T-helper 1 cell (primary cell): ENCODE measurements at places on chromosomes 6 and 20.

DNA sequence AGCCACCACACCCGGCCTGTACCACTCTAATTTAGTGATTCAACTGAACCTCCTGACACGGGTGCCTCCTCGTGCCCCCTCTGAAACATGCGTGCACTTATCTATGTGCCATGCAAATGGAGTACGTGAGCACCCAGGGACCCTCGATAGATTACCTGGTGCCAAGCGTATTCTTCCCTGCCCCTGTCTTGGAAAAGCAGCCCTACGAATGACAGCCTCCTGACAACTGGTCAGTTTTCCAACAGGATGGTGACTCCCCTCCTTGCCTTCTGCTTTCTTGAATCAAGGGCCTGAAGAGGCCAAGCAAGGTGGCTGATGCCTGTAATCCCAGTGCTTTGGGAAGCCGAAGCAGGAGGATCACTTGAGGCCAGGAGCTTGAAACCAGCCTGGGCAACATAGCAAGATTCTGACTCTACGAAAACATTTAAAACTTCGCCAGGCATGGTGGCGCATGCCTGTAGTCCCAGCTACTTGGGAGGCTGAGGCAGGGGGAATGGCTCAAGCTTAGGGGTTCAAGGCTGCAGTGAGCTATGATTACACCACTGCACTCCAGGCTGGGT is 25.4 kb upstream of the SYNJ2 start:
- DNase-seq = no peak

GRCh38 chr20:37873884-37874283 is 29.0 kb upstream of the VSTM2L start:
- no peak for DNase-seq

- no peak for DNase-seq
Measured at GRCh38 chr6:20447581-20448132, 46.0 kb downstream of the E2F3 start.

GRCh38 chr6:31438677-31439076 is 35.3 kb downstream of the MICA start:
- DNase-seq = no peak

GRCh38 chr20:33667676-33668465 is 1.1 kb downstream of the ACTL10 start:
- DNase-seq = peak; percentile 74

- DNase-seq = no peak
Measured at GRCh38 chr6:13453771-13454251, 33.6 kb downstream of the GFOD1 start.

GRCh38 chr6:40695750-40696415 is 108.7 kb upstream of the LRFN2 start:
- DNase-seq = no peak

DNA sequence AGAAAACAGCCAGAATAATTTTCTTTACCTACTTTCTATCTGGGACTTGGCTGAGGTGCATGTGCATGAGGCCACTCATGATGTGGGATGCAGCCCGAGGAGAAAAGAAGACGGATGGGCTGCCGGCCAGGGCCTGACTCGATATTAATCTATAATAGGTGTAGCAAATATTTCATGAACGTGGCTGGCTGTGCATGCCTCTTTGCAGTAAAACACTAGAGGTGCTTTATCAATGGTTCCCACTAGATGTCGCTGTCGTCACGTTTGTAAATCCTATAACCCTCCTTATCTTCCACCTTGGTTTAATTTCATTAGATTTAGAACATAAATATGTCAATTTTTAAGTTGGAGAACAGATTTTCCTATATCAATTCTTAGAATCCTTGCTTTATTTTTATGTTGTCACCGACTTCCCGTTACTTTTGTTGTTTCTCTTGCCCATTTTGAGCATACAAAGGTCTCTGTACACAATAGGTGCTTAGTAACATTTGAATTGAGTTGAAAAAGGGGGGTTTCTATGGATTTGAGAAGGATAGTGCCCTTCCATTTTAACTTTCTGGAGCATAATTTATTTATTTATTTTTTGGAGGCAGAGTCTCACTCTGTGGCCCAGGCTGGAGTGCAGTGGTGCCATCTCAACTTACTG is 19.6 kb upstream of the FERMT1 start:
- DNase-seq = peak; percentile 37

DNA sequence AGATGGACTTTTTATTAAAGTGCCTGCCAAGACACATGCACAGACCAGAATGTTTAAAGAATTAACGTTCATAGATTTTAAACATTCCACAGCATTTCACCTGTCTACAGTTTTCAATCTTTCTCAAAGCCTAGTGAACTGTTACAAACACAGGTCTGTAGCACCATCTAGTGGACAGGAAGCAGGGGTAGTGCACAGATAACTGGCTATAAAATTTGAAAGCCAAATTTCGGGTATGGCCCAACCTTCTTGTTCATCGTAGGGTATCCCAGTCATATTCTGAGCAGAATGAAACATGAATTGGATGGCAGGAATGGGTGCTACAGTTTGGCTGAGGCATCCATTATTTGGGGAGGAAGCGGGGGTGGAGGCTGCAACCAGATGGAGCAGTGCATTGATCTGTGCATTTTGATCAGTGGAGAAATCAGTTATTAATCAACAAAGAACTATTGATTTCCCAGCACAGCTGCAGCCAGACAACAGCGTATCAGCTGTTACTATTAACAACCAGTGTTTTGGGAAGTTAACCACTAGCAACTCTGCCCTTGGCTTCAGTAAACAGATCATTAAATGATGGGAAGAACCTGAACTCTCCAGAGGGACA is 56.1 kb upstream of the B3GAT2 start:
- DNase-seq = peak; percentile 5

- no peak for DNase-seq
Measured at GRCh38 chr6:31246051-31246521, 25.8 kb downstream of the HLA-C start.

- peak; percentile 70 for DNase-seq
Measured at GRCh38 chr6:170271771-170272314, 19.0 kb downstream of the DLL1 start.

DNA sequence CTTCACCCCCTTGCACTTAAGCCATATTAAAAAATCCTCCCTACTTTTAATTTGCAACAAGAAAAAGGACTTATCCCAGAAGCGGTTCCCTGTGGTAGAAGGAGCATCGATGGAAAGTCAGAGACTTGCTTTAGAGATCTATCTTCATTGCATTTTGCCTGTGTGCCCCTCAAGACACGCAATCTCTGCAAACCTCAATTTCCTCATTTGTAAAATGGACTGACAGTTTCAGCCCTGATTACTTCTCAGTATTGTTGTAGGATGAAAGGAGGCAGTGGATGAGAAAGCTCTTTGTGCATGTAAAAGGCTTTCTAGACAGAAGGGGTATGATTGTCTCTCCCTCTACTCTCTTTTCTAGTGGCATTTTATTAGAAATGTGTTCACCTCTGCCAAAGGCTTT is 410.2 kb downstream of the CDC5L start:
- DNase-seq = no peak

GRCh38 chr20:59802471-59803221 is 130.8 kb downstream of the SYCP2 start:
- no peak for DNase-seq

DNA sequence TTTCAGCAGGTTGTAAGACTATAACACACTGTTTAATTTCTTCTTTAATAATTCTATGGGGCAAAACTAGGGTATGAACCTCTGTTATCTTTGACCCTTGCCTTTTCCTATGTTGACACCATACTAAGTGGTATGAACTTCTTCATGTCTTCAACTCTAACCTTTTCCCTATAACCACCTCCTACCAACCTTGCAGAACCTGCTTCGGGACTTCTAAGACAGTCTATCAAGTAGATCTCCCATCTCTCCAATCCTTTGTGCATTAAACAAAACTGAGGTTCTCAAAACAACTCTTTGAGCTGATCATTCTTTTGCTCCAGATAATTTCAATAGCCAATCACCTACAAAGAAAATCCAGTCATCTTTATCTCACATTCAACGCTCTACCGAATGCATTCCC is 23.4 kb downstream of the SNAP91 start:
- DNase-seq = no peak

DNA sequence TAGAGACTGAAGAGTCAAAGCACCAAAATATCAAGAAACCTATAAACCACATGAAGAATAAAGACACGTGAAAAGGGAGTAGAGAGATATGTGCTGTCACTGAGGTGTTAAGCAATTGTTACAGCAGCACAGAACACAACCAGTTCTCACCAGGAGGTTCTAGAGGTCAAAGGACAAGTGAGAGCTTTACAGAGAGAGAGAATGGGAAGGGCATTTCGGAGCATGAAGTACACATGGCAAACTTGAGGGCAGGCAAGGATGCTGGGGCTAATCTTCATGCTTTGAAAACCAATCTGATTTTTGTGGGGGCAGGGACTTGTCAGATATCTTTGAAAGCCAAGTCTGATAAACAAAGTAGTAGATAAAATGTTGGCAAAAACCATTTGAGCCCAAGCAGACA is 142.3 kb upstream of the NRSN1 start:
- no peak for DNase-seq

GRCh38 chr6:105153676-105154075 is 26.1 kb downstream of the POPDC3 start:
- DNase-seq = peak; percentile 28

DNA sequence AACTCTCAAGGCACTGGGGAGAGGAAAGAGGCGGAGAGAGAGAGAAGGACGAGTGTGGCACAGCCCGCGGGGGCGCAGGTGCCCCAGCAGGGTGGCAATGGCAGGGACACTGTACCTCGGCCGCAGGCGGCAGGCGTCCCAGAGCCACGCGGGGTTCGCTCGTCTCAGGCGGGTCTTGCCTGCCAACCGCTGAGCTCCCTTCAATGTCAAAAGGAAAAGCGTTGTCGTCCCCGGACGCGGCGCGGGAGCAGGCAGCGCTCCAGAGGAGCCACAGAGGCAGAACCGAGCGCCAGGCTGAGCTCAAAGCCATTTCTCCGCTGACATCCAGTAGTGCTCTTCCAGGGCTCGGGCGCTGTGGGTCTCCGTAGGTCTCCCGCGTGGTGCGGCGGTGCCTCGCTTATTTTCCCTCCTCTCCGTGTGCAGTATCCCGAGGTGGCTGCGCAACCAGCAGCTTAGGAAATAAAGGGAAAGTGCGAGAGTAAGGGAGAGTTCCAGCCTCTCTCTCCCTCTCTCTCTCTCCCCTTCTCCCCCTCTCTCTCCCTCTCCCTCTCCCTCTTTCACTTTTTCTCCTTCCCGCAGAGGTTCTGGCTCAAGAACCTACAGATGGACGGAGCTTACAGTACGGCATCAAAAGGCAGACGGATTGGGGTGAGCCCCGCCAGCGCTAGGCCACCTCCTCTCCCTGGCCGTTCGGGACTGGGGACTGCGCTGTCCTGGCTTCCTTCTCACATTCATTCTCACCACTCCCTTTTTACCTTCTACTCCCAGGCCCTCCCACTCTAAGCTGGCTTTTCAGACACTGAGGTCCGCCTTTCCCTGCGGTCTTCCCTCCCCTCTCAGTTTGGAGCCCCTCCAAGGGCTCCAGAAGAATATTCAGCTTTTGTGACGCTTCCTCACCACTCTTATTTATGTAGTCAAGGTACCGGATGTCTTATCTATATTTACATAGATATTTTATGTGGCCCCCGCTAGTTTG is at the start of gene LAMA4:
LAMA4 (minus strand) TSS at position 727 of the 976 bp plus-strand sequence; CDS start at position 310, 417 bp downstream.
- no peak for DNase-seq

GRCh38 chr6:119174085-119174445 is 95.6 kb upstream of the FAM184A start:
- no peak for DNase-seq

DNA sequence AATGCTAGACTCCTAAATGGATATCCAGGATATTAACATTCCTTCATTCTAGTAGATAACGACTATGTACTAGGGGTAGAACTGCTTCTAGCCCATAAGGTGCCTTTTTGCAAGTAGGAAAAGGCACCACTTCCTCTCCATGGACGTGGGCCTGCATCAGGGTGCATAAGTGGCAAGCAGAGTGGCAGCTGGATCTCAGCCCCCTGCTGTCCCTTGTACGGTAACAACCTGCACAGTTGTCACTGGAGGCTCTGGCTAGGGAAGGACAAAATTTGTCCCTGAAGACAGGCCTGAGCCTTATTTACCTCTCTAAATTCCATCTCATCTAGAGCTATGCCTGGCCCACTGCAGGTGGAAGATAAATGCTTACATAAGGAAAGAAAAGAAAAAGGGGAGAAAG is 42.5 kb upstream of the SAYSD1 start:
- DNase-seq = no peak

- DNase-seq = no peak
Measured at GRCh38 chr6:113004470-113005270, 657.5 kb downstream of the RFPL4B start.

GRCh38 chr6:141938664-141939063 is 194.1 kb upstream of the GJE1 start:
- DNase-seq = no peak

GRCh38 chr20:3640259-3640658 is 22.9 kb downstream of the GFRA4 start:
- DNase-seq = no peak

GRCh38 chr6:41201764-41202173 is 820 bp upstream of the TREML2 start:
- DNase-seq = no peak

DNA sequence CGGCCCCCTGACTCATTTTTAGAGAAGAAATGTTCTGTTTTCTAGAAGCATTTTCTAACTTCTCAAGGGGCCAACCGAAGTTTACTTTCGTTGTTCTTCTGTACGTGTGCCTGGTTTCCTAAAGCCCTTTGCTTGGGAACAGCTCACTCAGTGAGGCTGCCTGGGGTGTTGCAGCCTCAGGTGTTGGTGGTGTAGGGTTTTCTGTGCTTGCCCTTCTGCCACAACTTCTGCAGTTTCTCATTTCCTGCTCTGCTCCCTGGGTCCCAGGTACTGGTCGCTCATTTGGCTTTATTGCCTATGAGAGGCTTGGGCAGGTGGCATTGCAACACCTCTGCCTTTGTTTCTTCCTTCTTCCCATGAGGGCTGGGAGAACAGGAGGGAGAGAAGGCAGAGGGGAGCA is 278.3 kb downstream of the SOX4 start:
- no peak for DNase-seq
